ENCODE measurements at places on chromosomes 12 and 14.

DNA sequence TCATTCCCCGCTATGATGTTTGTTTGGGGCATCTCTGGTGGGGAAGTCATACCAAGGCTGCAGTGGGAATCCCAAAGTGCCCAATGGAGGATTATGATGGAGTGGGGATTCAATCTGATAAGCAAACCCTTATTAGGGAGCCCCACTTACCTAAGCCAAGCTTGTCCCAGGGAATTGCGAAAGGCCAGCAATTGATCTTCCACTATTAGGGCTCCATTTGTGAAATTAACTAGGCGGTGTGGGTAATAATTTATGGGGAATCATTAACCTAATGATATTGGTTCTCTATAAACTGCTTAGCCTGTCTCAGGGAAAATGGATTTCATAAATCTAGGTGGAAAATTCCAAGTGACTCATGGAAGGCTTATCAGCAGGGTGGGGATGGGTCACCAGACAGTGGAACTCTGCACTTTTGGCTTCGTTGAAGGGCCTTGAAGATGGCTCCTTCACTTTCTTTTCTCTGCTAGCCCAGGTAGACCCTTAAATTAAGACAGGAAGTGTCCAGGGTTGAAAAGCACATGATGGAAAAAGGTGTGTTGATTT, 113.0 kb upstream of the WSCD2 start:
- DNase-seq: no peak

- DNase-seq: no peak
Measured at GRCh38 chr12:49200919-49201594, 12.2 kb upstream of the TUBA1A start.

DNA sequence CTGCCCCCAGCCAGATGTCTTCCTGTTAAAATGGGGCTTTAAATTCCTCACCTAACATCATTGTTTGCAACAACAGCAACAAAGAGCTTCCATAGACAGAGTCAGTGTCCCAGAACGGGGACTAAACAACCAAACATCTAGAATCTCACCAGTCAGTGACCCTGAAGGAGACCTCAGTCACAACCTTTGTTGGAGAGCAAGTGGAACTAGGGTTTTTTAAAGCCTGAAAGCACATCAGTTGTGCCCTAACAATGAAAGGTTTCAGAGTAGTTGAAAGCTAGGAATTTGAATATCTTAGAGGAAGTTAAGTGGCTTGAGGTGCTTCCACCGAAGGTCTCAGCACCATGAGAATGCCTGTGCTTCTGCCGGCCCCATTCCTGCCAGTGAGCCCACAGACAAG, 5.0 kb upstream of the ALDH2 start:
- no peak for DNase-seq

GRCh38 chr12:89016970-89017778, 335.1 kb downstream of the DUSP6 start:
- DNase-seq: no peak

DNA sequence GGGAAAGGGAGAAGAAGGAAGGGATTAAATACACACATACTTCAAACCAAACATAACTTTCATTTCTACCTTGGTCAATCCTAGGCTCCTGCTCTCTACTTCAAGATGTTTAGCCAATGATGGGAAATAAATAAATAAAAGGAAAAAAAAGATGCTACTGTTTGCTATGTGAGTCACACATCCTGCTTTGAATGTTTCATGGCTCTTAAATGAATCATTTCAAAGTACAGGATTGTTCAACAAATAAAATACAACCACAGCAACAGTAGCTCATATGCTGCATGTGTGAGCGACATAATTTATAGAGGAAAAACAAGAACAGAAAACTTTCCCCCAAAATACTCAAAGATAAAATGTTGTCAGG, 54.3 kb upstream of the NPFF start:
- DNase-seq: peak; percentile 27

DNA sequence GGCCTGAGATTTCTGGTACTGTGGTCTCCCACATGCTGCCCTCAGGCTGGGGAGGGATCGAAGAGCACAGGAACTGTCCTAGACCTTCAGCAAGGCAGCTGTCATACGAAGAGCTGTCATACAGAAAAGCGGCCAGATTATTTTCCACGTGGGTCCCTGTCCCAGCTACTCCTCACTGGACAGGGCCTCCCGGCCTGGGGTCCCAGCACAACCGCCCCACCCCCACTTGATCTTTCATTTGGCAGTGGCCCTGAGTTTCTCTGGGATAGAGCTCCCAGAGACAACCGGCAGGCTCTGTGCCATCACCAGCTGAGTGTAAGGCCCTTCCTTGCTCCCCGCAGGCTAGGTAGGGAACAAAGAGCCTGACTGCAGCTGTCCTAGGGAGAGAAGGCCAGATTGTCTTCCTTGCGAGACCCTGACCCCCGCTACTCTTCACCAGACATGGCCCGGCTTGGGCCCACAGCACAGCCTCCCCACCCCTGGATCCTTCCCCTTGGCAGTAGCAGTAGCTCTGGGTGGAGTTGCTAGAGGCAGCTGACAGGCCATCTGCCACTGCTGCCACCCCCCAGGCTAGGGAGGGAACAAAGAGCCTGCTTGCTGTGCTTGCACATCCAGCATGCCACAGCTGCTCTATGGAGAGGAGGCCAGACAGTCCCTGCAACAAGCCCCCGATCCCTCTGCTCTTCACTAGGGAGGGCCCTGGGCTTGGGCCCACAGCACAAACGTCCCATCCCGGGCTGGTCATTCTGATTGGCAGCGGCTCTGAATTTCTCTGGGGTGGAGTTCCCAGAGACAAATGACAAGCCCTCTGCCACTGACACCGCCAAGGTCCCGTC, 3.1 kb upstream of the OR4N2 start:
- DNase-seq: no peak

DNA sequence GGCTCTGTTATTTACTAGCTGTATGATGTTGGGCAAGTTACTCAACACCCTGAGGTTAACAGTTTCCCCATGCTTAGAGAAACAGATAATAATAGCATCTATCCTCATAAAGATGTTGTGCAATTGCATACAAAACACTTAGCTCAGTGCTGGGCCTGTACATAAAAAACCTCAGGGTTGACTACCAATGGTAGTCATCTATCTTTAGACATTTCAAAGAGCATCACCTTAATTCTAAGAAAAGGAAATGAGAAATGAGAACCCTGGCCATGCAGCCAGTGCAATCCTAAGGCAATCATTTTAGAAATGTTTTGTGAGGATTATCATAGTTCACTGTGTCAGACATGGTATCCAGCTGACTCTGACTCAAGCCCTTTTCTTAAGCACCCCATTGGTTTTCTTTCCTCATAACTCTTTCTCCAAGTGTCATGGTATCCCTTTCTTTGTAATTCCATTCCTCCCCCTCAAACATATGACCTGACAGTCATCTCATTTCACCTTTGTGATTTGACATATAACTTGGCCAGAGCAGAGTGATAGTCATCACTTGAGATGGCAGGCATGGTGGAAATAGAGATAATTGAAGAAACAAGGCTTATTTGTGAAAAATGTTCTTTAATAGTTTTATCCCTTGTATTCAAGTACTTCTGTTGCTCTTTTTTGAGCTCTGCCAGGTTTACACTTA, 29.5 kb upstream of the OSBPL8 start:
- no peak for DNase-seq

- no peak for DNase-seq
Measured at GRCh38 chr12:18749386-18749957, 11.6 kb downstream of the CAPZA3 start.

GRCh38 chr12:6767353-6768319, 1.5 kb downstream of the PTMS start:
- peak; percentile 57 for DNase-seq

- no peak for DNase-seq
Measured at GRCh38 chr12:103556890-103557627, 30.0 kb upstream of the STAB2 start.

DNA sequence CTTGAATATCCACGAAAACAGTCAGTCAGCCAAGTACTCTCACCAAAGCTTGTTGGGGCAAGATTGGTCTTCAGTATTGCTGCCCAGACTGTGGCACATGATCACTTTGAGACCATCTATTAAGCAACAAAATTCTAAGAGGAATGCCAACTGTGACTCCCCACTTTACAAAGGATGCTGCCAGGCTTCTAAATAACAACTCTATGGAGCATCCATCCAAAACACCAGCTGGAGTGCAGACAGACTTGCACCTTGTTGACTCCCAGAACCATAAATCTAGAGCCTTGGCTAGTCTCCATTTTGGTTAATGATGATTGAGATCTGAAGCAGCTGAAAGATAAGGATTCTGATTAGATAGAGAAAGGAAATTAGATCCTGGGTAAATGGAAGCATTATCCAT, 132.8 kb downstream of the DIO2 start:
- no peak for DNase-seq

GRCh38 chr12:100163416-100164152, 20.9 kb upstream of the BLTP3B start:
- DNase-seq: peak; percentile 89

GRCh38 chr14:88983755-88984154, 159.3 kb downstream of the TTC8 start:
- DNase-seq: no peak

- no peak for DNase-seq
Measured at GRCh38 chr14:68460541-68460940, 332.3 kb downstream of the ZFP36L1 start.

All from stomach (tissue), 19 donors.